ENCODE measurements at places on chromosomes 16 and 17.
A peak's percentile ranks its signal among the peaks of the same experiment; 100 is the strongest.

DNA sequence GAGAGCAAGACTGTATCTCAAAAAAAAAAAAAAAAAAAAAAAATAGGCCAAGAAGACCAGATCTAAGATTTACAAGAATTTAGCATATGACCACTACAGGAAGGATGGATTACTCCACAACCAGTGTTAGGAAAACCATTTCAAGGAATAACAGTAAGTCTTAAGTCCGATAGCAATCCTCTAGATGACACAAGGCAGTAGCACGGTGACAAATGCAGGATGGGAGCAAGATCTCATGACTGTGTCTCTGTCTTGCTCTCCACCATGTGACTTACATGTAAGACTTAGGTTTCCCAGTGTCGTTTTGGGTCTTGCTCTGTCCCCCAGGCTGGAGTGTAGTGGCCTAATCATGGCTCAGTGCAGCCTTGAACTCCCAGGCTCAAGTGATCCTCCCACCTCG lies 27.8 kb downstream of the C16orf96 start:
- DNase-seq, result no peak

- peak; percentile 22 for DNase-seq
Observed at GRCh38 chr17:42097691-42098631, at the start of gene ZNF385C. Gene ZNF385C, minus strand, starts transcription at chr17:42098473. Its CDS starts 35,417 bp downstream, at chr17:42063056.

DNA sequence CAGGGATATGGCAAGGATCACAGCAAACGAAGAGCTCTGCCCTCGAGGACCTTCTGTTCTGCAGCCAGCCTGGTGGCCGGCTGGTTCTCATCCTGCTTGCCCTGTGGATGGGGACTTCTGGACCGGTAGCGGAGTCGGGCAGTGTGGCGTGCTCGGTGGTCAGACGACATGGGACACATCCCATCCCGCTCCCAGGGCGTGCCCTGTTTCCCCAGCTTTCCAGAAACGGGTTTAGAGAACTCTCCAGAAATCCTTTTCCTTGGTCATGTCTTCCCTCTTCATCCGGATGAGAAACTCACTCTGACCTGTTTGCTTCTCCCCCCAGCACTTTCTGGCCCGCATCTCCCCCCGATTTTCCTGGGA lies 115.8 kb downstream of the OR1D5 start:
- no peak for DNase-seq

DNA sequence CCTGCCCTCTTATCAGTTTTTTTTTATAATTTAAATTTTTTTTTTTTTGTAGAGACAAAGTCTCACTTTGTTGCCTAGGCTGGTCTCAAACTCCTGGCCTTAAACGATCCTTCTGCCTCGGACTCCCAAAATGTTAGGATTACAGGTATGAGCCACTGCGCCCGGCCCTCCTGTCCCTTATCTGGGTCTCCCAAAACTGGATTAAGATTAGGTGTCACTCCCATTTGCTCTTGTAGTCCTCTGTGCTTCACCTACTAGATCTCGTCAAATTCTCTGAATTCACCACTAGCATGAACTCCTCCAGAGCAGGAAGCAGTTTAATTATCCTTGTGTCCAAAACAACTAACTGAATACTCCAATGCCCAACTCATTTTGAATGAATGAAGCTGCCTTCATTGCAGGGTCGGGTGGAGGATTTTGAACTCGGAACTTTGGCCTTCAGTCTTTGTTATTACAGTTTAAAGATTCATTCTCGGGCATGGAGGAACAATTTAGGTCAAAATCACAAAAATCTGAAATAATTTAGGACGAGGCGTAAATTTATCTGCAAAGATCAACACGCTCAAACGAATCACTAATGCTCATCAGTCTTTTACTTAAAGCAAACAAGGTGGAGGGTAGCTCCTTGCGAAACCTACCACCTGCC lies 802 bp upstream of the ATXN2L start:
- DNase-seq, result no peak

GRCh38 chr16:13042291-13042685 lies 140.9 kb downstream of the SHISA9 start:
- DNase-seq, result no peak

DNA sequence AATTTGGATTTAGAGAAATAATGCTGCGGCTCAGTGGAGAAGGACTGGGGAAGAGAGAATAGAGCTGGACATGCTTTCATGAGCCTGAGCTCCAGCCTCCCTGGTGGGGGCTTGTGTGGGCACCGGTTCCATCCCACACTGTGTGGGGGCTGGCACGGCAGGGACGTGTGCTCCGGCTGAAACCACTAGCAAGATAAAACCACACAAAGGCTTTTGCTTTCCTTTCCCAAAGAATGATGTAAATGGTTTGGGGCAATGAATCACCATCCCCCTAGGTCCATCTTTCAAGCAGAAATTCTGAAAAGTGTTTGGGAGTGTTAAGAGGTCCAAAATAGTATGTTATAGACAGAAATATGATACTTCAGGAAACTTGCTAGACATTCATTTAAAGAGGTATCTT lies 77.0 kb downstream of the CDH11 start:
- DNase-seq, result no peak

All from stimulated activated CD8-positive, alpha-beta memory T cell treated with anti-CD3 and anti-CD28 coated beads, Interleukin-12 subunit alpha, Interleukin-12 subunit beta, amount 100 ng/mL, for 4 hours (primary cell).